ENCODE measurements at places on chromosomes 11 and 22. TPM values are rescaled to one million over a fixed set of nuclear protein-coding genes. Genes with fewer than 3 reads are reported as not detected.

DNA sequence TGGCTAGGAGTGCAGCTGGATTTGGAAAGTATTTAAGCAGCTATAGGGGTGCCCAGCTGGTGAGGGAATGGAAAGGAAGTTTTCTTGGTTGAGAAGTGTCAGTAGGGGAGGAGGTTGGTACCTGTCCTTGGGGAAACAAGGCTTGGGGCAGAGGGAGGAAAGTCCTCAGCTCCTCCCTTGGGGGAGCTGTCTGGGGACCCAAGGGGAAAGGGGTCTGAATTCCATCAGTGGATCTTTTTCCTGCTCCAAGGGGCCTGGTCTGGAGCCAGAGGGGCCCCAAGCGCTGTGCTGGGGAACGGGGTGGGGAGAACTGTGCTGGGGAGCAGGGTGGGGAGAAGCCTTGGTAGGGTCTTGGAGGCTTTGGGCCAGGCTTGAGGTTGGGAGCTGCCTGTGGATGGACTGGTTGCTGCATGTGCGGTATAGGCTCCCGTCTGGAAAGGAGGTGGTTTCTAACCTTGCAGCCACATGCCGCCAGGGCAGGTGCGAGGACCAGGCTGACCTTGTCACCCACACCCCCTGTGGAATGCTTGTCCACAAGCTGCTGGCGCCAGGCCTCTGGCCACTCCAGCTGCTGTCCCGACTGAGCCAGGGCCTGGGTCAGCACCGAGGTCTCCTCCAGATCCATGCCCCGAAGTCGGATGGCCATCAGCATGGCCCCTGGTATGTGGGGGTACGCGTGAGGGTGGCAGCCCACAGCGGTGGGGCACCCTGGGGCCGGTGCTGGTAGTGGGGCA, 963 bp downstream of the TYMP start:
- peak overlapping the region; percentile 92 for H3K27ac ChIP-seq
- H3K4me3 ChIP-seq, result peak overlapping the region; percentile 48
- H3K36me3 ChIP-seq, result no peaks in the 10 kb centered on the region
- peaks cover 12% of the 10 kb centered on the region for H3K4me1 ChIP-seq

DNA sequence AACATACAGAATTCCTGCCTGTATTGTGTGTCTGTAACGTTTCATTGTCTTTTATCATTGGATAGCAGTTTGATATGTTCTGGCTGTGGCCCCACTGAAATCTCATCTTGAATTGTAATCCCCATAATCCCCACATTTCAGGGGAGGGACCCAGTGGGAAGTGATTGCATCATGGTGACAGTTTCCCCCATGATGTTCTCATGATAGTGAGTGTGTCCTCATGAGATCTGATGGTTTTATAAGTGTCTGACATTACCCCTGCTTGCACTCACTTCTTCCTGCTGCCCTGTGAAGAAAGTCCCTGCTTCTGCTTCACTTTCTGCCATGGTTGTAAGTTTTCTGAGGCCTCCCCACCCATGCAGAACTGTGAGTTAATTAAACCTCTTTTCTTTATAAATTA, 19.6 kb upstream of the MTMR2 start:
- no peaks in the 10 kb centered on the region for H3K4me1 ChIP-seq
- no peaks in the 10 kb centered on the region for H3K36me3 ChIP-seq
- H3K27ac ChIP-seq, result no peak overlapping the region
- no peak for DNase-seq
- no peaks in the 10 kb centered on the region for H3K27me3 ChIP-seq

DNA sequence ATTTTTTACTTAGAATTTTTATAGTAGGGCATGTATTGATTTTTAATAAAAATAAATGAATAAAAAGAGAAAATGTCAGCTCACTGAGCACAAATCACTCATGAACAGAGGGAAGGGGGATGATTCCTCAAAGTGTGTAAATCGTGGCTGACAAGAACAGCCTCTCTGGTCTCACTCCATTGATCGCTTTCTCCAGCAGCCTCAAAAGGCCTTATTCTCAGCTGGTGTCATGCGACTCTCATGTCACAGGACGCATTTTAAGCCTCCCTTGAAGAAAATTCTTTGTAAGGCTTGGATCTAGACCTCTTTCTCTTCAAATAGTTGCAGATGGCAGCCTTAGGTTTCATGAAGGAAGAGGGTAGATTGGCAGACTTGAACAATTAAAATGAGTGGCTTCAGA, 33.9 kb upstream of the SLC5A12 start:
- no peak for DNase-seq
- H3K4me1 ChIP-seq, result peaks cover 3% of the 10 kb centered on the region
- no peak overlapping the region for H3K4me3 ChIP-seq
- H3K27ac ChIP-seq, result no peak overlapping the region
- H3K27me3 ChIP-seq, result no peaks in the 10 kb centered on the region

DNA sequence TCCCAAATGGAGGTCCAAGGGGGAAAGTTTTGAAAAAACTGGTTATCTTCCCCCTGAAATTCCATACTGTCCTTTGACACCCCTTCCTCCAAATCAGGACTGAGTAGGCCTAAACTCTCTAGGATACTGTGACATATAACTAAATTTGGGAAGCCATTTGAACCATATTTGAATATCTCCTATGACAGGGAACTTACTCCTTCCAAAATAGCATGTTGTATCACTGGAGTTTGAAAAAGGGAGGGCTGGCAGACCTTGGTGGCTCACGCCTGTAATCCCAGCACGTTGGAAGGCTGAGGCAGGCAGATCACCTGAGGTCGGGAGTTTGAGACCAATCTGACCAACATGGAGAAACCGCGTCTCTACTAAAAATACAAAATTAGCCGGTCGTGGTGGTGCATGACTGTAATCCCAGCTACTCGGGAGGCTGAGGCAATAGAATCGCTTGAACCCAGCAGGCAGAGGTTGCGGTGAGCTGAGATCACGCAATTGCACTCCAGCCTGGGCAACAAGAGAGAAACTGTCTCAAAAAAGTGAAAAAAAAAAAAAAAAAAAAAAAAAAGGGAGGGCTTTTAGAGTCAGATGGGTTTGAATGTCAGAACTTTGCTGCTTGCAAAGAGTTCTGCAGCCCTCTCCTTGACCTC, 42.4 kb downstream of the PIK3C2A start:
- H3K4me1 ChIP-seq, result peaks cover 9% of the 10 kb centered on the region
- no peaks in the 10 kb centered on the region for H3K27me3 ChIP-seq
- H3K27ac ChIP-seq, result peak overlapping the region; percentile 69
- peaks cover 6% of the 10 kb centered on the region for H3K36me3 ChIP-seq
- DNase-seq, result no peak

GRCh38 chr11:2724104-2724503, 24.3 kb upstream of the KCNQ1OT1 start:
- H3K4me1 ChIP-seq, result no peaks in the 10 kb centered on the region
- DNase-seq, result no peak
- no peaks in the 10 kb centered on the region for H3K36me3 ChIP-seq
- no peak overlapping the region for H3K4me3 ChIP-seq
- H3K27me3 ChIP-seq, result no peaks in the 10 kb centered on the region
- H3K27ac ChIP-seq, result no peak overlapping the region

- H3K4me3 ChIP-seq, result no peak overlapping the region
- H3K36me3 ChIP-seq, result no peaks in the 10 kb centered on the region
- no peak overlapping the region for H3K27ac ChIP-seq
- no peaks in the 10 kb centered on the region for H3K27me3 ChIP-seq
These were observed 1318.9 kb downstream of the LRRC4C start for GRCh38 chr11:40140560-40140959.

GRCh38 chr22:42344361-42344905, 74.0 kb upstream of the TCF20 start:
- no peak overlapping the region for H3K27ac ChIP-seq
- no peak for DNase-seq
- no peaks in the 10 kb centered on the region for H3K4me1 ChIP-seq
- no peaks in the 10 kb centered on the region for H3K27me3 ChIP-seq

DNA sequence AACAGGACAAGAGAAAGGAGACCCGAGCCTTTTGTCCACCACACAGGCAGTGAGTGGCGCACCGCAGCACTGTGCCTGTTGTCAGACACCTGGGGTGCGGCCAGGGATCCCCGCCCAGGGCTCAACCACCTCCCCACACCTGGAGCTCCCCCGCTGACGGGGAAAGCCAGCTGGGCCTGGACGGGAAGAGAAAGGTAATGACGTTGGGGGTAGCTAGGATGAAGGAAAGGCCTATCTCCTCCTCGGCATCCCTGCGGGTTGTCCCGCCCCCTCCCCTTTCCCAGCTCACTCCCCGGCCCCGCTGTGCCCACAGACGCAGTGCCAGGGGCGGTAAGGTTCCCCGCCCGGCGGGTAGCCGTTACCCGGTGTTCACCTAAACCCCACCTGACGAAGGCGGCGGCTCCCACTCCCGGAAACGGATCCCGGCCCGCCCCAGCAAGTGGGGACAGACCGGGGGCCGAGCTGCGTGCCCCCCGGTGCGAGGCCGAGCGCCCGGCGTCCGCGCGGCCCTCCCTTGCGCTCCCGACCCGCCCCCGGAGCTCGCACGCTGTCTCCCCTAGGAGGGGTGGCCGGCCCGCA, 495 bp downstream of the HYOU1 start:
- H3K4me3 ChIP-seq, result peak overlapping the region; percentile 94
- H3K36me3 ChIP-seq, result peaks cover 34% of the 10 kb centered on the region
- peak; percentile 49 for DNase-seq
- no peaks in the 10 kb centered on the region for H3K27me3 ChIP-seq

GAB4 gene
- not detected for polyA plus RNA-seq

MUC2 gene
- not detected for polyA plus RNA-seq

SCGB1A1 gene
- polyA plus RNA-seq, result not detected

FGF4 gene
- not detected for polyA plus RNA-seq

All from liver (tissue), 10 donors.